ENCODE measurements at places on chromosomes 3 and 15.

GRCh38 chr3:112778353-112778948, 68.2 kb downstream of the CD200R1L start:
- DNase-seq, result no peak

GRCh38 chr3:97882975-97883598, 61.3 kb downstream of the CRYBG3 start:
- peak; percentile 25 for DNase-seq

GRCh38 chr15:67100801-67101581, 35.6 kb downstream of the SMAD3 start:
- no peak for DNase-seq

GRCh38 chr3:136476280-136476679, 226.1 kb downstream of the PCCB start:
- DNase-seq, result no peak

DNA sequence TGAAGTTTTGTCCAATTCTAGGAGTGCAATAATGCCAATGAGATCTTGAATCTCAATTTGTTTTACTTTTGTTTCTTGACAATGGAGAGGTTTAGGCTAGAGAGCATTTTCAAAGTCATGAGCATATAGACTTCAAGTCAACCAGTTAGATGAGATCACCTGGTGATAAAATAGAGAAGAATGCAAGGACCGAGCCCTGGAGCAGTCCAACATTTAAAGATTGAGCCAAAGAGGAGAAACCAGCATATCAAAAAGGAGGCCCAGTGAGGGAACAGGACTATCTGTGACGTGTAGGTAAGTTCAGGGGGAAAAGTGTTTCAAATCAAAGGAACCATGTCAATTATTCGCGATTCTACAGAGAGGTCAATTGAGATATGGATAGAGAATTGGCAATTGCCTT, 1.7 kb upstream of the PIAS1 start:
- no peak for DNase-seq

DNA sequence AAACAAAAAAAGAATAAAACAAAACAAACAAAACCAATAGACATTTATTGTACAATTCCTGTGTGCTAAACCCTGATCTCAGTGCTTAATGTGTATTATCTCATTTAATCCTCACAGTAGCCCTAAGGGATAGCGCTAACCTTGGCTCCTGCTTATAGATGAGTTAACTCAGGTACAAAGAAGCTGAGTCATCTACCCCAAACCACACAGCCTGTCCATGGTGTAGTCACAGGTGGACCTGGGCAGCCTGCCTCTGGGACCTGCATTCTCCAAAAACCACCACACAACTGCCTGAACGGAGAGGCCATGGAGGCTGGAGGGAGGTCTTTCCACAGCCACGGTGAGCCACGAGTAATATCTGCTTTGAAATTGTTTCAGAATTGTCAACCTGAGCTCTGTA, 5.5 kb upstream of the CLN6 start:
- no peak for DNase-seq

- DNase-seq, result no peak
Observed at GRCh38 chr3:120203016-120203415, 82.0 kb downstream of the GPR156 start.

GRCh38 chr15:70125605-70126004, 27.9 kb upstream of the TLE3 start:
- no peak for DNase-seq

All from ACHN (cell line).